ENCODE measurements at places on chromosomes 4 and X.

DNA sequence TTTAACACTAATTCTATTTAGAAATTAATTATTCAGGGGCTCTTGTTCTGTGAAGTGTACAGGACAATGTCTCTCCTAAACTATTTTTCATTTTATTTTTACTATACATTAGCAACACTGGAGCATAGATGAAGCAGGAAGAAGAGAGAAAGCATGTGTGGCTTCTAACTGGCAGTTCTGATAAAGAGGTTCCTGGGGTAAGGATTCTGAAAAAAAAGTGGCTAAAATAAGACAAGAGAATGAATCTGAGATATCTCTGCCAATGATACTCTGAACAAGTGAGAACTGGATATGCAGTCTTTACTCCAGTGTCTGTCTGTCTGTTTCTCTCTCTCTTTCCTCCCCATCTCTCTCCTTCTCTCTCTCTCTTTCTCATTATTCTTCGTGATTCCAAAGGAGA is 125.9 kb downstream of the MAML3 start:
- DNase-seq: no peak

GRCh38 chrX:25072247-25072646 is 56.5 kb upstream of the ARX start:
- DNase-seq: no peak

- peak; percentile 77 for DNase-seq
Measured at GRCh38 chr4:146245850-146246249, 31.5 kb downstream of the REELD1 start.

DNA sequence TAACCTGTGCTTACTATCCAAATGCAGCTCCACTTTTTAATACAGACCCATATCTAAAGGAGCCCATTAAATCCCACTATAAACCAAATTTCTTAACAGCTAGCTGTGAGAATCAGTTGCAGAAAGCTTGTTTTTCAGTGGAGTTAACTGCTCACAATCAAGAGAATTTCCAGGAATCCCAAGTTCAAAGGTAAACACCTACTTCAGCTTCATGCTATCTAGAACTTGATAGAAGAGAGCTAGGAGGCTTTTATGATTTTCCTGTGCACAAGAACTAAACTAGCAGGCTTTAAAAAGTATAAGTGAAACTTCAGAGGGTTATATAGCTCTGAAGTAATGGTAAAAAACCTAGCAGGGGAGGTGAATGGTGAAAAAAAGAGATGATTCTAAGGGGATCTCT is 96.2 kb upstream of the PABPC4L start:
- no peak for DNase-seq

DNA sequence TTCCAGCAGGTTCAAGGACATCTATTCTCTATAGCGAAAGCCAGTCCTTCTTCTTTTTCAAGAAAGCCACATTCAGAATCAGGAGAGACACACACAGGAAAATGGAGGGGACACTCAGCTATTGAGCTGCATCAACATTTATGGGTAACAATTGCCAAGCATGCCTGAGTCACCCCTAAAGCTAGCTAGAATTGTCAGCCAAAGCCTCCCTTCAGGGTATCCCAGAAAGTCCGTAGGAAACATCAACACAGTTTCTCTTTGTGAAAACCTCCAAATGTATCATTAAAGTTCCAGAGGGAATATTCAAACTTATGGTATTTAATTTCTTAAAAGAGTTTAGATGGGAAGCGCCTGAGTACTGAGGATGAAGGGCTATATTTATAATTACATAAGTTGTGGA is 331.1 kb upstream of the SLC7A11 start:
- DNase-seq: peak; percentile 37

DNA sequence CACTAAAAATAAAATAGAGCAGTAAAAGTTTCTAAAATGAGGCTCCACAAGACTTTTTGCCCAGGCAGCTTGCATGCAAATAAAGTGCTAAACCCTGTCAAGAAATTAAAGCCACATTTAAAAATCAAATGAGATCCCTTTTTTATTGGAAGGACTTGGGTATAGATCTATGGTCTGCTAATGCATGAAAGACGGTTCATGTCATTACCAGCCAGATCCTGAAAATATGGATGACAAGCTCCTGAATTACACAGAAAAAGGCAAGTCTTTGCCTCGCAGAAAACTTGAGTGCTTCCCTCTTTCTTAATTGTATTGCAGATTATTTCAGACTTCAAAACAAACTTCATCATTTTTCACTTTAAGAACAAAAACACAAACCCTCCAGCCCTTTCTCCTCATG is 169.6 kb downstream of the LDB2 start:
- DNase-seq: no peak

- peak; percentile 23 for DNase-seq
Measured at GRCh38 chrX:153499876-153500275, 5.1 kb downstream of the BGN start.

All from fibroblast of the aortic adventitia (primary cell).